CD4-positive, alpha-beta T cell treated with Interleukin-15 for 1 hour (primary cell): ENCODE measurements at places on chromosomes 1 and 21.

DNA sequence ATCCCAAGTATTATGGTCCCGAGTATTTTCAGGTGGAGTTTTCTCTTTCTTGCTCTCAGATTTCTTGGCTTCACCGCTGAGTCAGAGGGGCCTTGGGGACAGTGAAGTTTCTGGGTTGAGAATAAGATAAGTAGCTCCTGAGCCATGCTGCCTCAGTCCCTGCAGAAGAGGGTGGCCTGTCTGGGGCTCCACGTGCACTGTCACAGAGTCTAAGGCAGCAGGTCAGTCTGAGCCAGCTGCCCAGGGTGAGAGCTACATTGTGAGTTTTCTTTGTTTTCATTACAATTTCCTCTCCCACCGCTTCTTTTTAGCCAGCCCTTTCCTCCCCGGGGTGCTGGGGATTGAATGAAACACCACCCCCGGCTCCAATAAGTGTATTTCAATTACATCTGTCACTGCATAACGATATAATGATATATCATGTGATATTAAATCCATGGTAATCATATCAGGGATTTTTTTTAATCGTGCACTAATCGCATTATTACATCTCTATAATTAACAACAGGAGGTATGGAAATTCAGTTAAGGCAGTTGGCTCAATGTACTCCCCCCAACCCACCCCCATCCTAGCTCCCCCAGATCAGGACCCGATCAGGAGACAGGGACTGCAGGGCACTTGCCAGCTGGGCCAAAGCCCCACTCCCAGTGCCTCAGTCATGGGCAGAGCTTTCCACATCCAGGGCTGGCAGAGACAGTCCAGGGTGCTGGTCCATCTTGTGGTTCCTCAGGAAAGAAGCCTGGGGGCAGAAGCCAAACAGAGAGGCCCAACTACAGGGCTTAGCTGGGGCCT, 43.7 kb downstream of the DMAP1 start:
- DNase-seq: no peak

- DNase-seq: no peak
Observed at GRCh38 chr1:62900566-62900965, 116.6 kb downstream of the ATG4C start.

DNA sequence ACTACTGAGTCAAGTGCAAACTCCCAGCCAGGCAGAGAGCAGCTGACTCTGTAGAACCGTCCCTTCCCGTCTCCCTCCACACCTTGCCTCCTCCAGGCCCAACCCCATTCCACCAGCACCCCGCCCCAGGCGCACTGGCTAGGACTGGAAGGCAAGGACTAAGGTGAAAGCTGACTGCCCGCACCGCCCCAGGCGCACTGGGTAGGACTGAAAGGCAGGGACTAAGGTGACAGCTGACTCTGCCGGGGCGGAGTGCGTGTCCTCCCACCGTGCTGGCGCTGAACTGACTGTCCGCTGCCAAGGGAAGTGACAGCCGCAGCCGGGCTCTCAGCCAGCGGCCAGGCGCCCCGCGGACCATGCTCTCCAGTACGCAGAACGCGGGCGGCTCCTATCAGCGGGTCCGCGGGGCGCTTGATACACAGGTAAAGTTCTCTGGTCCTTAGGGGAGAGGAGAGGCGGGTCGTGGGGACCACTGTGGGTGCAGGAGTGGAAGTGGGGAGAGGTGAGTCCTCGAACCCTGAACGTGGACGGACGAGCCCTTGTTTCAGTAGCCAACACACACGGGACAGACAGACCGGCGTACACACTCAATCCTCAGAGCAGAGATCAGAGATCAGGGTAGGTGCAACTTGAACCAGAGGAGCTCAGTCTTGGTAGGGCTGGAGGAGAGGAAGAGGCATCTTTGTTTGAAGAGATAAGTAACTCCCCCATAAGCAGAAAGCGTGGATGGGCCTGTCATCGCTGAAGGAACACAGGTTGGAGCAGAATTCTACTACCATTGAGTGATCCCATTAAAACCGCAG, 58.0 kb downstream of the RBM11 start:
- no peak for DNase-seq

DNA sequence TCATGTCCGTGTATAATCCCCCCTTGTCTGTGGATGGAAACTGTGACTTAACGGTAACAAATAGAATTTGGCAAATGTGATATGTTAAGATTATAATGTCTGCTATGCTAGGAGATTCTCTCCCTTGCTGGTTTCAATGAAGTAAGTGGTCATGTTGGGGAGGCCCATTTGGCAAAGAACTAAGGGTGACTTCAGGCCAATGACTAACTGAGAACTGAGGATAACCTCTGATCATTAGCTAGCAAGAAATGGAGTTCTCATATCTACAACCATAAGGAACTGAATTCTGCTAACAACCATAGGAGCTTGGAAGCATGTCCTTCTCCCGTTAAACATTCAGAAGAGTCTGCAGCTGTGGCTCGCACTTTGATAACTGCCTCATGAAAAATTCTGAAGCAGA, 2.3 kb downstream of the IFI44L start:
- DNase-seq: no peak

GRCh38 chr1:24688621-24689195, 45.6 kb downstream of the SRRM1 start:
- DNase-seq: peak; percentile 69

GRCh38 chr1:42431514-42431913, 24.3 kb downstream of the ZMYND12 start:
- no peak for DNase-seq

DNA sequence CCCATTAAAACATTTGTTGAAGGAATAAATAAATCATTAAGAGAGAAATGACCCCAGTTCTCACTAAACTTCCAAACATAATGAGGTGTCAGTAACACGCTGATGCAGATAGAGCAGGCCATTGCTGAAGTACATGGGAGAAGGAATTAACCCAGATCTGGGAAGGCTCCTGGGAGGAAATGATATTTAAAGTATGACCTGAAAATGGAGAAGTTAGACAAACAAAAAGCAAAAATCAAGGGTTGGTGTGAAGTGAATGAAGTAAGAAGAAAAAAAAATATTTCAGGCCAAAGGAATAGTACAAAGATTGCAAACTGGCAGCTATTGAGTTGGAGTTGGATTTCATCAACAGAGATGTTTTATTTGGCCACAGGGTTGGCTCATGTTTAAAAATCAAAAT, 71.4 kb downstream of the RGS2 start:
- no peak for DNase-seq

- no peak for DNase-seq
Observed at GRCh38 chr1:196875935-196876334, 11.9 kb upstream of the CFHR4 start.
